Mesenchymal stem cell (in vitro differentiated cells and primary cell): ENCODE measurements at places on chromosomes 16 and 17.

DNA sequence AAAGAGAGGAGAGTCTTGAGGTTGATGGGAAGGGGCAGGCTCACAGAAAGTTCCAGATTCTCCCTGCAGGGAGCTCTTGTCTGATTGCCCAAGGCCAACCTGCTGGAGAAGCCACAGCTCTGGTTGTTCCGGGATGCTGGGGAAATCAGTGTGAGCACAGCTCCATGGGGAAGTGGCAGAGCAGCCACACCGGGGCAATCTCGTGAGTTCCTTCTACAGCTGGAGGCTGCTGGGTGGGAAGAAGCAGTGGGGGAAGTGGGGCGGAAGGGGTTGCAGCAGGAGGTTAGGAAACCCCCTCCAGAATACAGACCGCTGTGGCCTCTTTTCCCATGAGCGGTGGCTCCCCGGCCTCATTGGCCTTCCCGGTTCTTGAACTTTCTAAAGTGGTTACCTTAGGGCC, 34.0 kb downstream of the KIAA0513 start:
- DNase-seq: no peak

DNA sequence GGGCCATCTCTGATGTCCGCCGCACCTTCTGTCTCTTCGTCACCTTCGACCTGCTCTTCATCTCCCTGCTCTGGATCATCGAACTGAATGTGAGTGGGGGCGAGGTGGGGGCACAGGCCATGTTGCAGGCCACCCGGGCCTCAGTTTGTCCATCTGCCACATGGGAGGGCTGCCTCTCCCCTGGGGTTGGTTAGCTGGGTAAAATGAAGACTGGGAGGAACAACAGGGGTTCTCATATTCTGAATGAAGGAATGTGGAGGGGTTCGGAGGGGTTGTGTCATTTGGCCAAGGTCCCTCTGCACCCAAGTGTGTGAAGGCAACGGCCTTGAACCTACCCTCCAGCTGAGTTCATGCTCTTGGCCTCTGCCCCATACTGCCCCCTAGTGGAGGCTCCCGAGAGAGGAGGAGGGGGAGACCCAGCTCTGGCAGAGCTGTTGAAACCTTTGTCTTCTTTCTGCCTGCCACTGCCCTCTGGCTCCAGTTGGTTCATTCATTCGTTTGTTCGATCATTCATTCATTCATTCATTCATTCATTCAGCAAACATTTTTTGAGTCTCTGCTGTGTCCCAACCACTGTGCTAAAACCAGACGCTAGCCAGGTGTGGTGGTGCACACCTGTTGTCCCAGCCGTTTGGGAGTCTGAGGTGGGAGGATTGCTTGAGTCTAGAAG, 11.4 kb upstream of the TCAP start:
- no peak for DNase-seq

DNA sequence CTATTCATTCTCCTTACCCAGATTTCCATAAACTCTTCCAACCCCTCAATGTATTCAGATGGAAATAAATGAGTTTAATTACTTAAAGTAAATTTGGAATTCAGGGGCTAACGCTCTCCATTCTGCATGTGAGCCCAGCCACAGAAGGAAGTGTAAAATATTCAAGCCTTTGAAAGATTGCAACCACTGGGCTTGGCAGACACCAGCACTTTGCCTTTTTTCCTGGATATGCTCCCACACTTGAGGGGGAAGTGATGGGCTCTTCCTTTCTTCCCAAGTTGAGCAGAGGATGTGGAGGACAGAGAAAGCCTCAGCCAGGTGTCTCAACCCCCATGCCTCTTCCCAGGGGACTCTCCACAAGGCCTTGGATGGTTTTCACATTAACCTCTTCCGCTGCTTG, 825.1 kb upstream of the EEF2KMT start:
- no peak for DNase-seq

DNA sequence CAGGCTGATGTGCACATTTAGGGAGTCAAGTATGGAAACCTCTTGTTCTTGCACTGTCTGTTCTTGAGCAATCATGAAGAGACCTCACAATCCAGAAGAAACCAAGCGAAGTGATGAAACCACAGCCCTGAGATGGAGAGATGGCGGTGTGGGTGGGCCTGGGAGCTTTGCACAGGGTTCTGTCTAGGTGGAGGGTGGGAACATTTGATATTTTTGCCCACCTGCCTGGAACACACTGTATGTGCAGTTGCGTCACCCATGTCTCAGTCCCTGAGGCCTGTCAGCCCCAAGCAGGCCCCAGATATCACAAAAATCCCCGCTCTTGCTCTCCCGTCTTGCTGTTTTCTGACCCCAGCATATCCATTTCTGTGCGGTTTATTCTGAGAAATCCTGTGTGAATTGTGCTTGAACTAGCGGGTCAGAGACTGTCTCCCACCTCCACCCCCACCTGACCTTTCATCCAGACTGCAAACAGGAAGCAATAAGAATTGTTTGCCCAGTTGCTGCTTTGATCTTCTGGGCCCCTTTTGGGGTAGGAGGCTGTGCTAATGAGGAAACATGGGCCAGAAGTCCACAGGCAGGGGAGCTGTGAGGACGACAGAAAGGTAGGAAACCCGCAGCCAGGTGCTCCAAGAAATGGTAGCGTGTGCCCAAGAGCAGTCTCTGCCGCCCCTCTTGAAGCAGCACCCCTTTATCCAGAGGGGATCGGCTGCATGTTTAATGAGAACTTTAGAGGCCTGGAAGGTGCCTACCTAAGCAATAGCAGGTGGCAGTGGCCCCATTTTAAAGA, 183.8 kb downstream of the CCDC182 start:
- DNase-seq: no peak

- no peak for DNase-seq
These were observed 6.4 kb upstream of the ZNF750 start for GRCh38 chr17:82846061-82846691.

DNA sequence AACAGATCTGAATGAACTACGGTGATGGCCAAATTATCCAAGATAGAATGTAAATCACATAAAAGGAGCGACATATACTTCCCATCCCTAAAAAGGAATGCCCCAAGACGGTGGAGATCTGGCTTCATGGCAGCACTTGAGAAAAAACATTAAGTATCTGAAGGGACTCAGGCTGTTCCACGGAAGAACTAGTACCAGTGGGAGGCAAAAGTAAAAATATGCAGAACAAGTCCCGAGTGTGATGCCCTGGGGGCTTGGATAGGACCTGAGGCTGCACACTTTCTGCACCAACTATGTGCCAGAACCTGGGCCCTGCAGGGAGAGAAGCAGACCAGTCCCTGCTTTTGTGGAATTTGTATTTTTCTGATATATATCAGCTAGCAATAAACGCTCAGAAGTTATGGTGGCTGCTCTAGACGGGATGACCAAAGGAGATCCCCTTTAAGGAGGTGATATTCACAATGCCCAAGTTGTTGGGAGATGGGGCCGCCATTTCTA, 539 bp upstream of the CKLF start:
- DNase-seq: no peak

DNA sequence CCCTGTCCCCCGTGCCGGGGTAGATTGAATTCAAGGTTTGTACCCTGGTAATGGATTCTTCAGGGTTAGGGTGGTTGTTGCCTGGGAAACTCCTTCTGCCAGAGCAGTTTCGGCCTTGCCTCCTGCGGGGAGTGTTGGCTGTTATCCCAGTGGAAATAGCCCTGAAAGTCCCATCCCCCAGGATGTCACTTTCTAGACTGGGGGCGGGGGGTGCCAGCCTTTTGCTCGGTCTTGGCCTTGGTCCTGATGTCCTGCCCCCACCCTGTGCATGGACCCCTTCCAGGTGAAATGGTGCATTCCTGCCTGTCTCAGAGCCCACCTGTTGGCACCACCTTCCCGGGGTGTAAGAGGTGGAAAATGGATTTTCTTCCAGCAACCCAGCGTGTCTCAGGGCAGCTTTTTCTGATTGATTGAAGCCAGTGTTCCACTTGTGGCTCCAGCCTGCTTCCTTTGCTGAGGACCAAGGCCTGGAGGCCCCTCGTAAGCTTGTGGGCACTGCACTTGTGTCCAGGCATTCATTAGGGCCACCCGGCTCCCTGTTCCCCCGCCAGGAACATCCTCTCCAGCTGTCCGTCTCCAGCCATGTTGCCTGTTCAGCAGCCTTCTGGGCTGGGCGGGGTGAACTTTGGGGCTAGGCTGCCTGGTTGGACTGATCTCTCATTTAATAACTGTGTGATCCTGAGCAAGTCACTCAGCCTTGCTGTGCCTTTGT, 25.6 kb downstream of the MGAT5B start:
- DNase-seq: no peak

DNA sequence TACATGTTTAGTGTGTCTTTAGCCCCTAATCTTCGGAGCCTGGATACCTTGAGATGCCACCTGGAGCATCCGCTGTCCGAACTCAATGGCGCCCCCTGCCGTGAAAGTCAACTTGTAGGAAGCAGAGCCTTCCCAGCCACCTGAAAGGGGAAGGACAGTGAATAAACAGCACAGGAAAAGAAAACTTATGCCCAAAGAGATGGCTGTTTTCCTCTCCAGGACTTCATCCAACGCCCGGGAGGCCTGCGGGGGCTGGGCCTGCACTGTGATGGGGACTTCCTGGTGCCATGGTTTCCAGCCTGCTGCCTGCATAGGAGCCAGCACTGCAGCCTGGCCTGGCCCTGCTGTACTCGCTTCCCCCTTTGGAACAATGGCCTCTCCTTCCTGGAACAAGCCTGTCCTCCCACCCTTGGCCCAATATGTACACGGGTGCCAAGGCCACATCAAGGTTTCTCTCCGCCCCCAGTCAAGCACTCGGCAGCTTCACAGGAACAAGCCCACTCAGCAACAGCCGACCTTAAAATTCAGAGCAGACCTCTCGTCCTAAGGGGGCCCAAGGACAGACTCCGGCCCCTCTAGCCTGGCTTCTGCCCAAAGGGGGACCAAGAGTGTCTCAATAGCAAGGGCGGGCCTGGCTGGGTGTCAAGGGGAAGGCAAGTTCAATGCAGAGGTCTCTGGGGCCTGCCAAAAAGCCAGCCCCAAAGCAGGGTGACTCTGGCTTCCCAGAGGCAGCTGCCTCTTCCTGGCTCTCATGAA, 4.5 kb upstream of the UNC13D start:
- DNase-seq: peak; percentile 40

- peak; percentile 88 for DNase-seq
These were observed 2.9 kb downstream of the RNF213 start for GRCh38 chr17:80263253-80264204.

- DNase-seq: no peak
These were observed 150.2 kb upstream of the GSE1 start for GRCh38 chr16:85462714-85463611.

DNA sequence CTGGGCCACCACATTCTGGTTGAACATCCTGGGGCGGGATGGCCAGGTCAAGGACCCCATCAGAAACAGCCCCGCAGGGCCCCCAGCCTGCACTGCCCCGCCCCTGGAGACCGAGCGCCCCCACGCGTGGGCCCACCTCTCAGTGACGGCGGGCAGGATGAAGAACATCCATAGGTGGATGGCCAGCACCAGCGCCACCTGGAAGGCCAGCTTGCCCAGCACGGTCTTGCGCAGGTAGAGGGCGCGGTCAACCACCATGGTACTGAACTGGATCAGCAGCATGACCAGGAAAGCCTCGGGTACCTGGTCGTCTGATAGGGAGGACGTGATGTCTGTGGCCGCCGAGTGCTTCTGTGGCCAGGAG, 13.6 kb downstream of the CTU2 start:
- DNase-seq: no peak

DNA sequence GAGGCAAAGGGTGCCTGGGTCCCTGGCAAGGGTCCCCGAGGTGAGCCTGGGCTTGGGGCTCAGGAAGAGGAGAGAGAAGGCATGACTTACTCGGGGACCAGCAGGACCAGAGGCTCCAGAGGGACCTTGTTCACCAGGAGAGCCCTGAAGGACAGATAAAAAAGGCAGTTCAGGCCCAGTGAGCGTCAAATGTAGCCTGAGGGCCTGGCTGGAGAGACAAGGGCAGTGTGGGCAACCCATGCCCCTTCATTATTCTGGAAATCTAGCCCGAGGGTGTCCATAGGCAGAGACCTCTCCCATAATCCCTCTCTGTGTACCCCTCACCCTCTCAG, 14.1 kb downstream of the COL1A1 start:
- DNase-seq: no peak

DNA sequence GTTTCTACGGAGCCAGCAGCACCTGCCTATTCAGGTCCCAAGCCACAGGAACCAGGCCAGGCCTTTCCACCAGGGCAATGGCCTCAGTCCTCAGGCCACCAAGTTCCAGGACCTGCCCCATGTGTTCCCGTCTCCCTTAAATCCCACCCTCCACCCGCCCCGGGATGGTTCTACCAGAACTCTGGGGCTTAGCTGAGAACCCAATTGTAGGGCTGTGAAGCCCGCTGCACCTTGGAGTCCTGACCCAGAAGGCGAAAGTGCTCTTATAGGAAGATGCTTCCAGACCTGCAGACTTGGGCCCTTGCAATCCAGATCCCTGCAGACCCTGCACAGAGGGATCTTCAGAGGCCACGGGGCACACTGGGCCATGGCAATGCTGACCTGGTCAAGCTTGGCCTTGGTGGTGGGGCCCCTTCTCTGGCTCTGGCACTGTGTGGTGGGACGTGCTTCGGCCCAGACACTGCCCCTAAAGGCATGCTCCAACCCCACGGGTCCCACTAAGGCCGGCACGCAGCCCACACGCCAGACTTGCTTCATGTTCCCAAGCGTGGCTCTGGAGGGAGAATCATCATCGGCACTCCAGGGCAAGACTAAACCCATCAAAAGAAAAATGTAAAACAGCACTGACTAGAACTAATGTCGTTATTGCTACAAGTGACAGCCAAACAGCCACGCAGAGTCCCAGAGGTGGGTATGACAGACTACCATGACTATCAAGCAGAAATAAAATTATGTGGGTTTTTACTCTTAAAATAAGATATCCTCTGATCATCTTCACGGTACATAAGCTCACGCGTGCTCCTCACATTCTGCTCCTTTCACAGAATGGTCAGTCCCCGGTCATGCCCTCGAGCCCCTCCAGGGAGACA, 41.3 kb upstream of the ATP2A3 start:
- DNase-seq: no peak

DNA sequence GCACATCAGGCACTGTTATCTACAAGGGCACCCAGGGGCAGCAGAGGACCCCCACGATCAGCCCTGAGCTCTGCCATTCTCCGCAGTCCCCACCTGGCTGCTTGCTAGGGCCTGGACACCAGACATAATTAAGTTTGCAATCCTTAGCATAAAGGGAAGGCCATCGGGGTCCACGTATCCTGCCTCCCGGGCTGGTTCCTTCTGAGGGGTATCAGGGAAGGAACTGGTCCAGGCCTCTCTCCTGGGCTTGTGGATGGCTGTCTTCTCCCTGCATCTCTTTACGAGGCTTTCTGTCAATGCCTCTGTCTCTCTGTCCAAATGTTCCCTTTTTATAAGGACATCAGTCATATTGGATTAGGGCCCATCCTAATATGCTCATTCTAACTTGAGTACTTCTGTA, 77.8 kb downstream of the CYLD start:
- DNase-seq: no peak

- no peak for DNase-seq
These were observed 2.3 kb upstream of the CDH1 start for GRCh38 chr16:68734782-68735181.
